NCI-H1105 (cell line): ENCODE measurements at places on chromosomes 1 and 21.

- DNase-seq = no peak
These were observed 558 bp upstream of the BTG3 start for GRCh38 chr21:17613242-17613676.

DNA sequence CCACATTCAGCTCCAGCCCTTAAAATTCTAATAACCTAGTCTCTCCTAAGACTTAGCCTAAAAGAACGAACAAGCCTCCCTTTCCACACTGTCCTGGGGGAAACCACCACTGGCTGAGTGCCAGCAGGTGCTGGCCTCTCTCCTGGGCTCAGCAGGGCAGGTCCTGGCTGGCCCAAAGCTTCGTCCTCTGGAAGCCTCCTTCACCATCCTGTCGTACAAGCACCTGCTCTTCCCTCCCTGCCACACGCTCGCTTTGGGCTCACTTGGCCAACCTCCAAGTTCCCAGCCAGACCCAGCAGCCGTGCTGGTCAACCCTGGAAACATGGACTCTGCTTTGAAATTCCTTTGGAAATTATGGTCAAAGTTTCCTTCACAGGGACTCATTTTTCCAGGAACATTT lies 58.2 kb upstream of the SLC25A33 start:
- DNase-seq = peak; percentile 1

GRCh38 chr1:182173808-182174512 lies 112.4 kb upstream of the ZNF648 start:
- no peak for DNase-seq

DNA sequence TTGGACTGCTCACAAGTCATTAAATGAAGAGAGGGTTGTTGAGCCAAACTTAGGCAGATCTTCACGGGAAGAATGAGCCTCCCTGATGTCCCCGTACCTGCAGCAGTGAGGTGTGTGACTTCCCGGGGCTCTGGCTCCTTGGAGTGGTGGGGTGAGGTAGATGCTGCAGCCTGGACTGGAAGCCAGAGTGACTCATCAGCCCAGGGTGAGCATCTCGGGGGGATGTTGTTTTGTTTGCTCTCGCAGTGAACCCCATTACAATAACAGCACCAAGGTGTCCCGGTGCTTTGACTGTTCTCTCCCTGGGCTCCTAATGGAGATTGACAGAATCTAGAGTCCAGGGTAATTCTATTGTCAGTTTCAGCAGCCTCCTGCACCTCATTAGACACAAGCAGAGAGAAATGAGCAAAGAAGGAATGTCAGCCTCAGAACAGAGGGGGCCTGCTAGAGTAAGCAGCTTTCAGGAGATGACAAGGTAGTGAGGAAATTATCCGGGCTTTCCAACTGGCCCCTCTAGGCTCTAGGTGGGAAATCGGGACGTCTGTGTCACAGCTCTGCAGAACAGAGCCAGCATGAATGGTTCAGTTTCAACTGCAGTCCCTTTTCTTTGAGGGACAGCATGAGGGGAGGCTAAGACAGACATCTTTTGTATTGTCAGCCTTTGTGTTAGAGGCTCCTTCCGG lies 36.0 kb upstream of the LRRN2 start:
- no peak for DNase-seq

DNA sequence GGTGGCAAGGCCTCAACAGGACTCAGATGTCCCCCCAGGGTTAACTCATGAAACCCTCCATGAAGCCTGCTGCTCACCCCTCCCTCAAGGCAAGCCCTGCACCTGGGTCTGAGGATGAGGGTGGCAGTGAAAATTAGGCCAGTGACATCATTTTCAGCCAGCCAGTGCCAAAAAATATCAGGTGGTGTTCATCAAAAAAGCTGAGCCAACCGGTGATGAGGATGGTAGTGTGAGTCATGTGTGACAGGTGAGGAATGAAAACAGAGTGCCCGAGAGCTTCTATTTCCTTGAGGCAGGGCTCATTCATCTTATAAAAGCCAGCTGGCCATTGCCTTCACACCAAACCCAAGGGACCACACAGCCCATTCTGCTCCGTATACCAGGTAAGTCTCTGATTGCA lies at the start of gene SPRR1A:
SPRR1A (plus strand) TSS at position 339 of the 400 bp plus-strand sequence. CDS start 1,150 bp downstream, outside the sequence.
- DNase-seq = no peak

DNA sequence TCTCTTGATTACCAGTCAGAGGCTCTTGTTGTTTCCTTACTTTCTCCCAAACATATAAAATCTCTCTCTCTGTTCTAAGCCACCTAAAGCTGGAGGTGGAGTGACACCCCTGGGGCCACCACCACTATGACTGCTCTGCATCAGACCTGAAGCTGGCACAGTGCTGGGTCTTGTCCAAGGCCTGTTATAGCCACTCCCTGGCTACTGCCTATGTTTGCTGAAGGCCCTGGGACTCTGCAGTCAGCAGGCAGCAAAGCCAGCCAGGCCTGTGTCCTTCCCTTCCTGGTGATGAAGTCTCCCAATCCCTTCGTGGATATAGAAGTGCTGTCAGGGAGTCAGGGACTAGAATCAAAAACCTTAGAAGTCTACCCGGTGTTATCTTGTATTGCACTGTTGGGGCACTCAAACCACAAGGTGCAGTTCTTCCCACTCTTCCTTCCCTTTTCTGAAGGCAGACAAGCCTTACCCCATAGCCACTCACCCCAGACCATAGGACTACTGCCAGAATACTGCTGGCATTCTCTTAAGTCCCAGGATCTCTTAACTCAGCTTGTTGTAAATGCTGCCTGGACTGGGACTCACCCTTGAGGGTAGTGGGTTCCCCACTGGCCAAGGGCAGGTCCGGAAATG lies 103.1 kb downstream of the RPS6KC1 start:
- DNase-seq = no peak

DNA sequence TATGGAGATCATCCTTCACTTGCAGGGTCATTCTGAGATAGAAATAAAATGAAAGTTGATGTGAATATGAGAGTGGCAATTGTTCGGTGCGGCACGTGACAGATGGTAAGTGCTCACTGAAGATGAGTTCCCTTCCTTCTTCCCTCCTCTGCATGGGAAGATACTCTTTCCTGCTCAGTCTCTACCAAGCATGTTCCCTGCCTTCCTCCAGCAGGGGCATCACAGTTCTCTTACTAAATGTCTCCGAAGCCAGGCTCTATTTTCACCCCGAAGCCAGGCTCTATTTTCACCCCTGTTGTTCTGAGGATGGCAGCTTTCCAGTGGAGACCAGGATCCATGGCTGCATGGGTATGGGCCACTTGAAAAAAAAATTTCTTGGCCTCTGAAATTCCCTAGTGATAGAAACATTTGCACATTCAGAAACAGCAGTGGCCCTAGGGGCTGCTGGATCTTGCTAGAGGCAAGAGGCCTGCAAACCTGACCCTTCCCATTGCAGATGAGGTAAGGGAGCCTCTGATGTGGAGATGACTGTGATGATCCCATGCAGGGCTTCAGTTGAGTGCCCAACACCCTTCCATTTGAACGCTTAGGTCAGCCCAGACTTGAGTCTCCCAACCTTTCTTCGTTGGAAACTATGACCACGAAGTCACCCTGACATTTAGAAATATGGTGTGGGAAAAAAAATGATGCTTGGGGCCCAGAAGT lies 123.7 kb upstream of the HMGB4 start:
- DNase-seq = no peak

DNA sequence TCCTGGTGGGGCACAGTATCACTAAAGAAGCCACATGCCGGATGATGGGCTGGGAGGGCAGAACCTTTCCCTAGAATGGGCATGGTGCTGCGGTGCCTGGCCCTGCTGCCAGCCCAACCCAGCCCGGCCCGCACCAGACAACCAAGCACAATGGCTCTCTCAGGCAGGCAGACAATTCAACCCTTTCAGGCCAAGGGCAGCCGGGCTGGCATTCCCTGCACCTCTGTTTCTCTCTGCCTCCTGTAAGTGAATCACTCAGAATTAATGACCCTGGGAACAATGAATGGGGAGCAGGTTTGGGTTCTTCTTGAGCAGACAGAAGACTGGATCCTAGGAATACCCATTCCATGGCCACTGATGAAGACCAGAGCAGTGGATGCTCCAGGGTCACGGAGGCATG lies 41.0 kb upstream of the IFFO2 start:
- DNase-seq = no peak

DNA sequence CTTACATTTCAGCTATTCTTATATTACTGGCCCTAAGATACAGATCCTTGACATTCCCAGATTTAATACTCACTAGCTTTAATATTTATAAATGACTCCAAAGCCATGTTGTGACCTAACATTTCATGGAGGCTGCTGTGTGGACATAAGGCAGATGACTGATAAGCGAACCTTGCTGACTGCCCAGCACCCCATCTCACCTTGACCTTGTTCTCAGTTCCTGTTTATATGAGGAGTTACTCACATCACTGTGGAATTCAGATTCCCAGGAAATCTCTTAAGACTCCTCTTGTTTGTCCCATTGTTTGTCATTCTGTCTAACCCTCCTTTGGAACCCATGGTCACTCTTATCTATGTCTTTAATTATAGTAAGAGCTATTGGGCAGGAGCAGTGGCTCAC lies 21.9 kb downstream of the RAB3B start:
- DNase-seq = no peak

GRCh38 chr1:118155106-118155505 lies 29.9 kb downstream of the SPAG17 start:
- DNase-seq = no peak

- no peak for DNase-seq
These were observed 37.2 kb downstream of the C1orf94 start for GRCh38 chr1:34213956-34214355.

DNA sequence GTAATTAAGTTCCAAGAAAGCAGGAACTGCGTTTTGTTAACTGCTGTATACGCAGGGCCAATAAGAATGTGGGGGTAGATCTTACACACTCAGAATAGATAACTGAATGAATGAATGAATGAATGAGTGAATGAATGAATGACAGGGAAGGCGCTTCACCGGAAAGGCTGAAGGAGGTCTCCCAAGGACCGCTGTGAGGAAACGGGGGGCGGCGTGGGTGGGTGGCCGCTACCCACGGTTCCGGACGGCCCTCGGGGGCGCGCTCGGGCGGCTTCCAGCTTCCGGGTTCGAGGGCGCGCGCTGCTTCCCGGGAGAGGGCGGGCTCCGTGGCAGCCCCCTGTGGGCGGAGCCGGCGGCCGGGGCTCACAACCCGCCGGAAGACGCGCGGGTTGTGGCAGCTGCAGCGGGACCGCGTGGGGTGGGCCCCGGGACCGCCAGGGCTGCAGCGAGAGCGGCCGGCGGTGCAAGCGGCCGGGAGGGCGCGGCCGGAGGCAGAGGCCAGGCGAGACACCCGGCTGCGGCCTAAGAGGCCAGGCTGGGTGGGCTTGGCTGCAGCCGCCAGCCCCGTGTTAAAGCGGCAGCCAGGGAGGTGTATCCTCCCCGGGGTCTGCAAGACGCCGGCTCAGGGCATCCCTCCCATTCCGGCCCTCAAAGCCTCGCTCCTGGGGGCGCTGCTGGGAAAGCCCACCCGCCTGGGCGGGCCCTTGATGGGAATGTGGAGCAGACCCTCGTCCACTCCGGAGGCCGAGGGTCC lies at the start of gene ZFP69:
ZFP69 (plus strand) TSS at position 367 of the 754 bp plus-strand sequence. CDS start 2,072 bp downstream, outside the sequence.
- peak; percentile 82 for DNase-seq

DNA sequence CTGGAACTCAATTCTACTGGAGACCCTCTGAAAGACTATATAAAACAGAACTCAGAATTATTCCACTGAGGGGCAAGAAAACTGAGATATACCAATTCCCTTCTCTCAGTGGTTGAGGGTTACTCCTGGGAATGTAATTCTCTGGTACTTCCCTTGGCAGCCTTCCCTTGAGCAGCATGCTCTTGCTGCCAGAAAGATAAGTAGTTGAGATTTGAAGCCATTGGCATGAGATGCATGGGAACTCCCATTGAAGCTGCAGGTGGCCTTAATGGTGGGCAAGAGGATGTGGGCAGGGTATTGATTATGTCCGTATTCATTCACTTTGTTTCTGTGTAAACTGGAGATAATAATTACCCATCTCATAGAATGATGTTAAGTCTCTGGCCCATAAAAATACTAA lies 28.6 kb upstream of the C1orf185 start:
- DNase-seq = peak; percentile 3

DNA sequence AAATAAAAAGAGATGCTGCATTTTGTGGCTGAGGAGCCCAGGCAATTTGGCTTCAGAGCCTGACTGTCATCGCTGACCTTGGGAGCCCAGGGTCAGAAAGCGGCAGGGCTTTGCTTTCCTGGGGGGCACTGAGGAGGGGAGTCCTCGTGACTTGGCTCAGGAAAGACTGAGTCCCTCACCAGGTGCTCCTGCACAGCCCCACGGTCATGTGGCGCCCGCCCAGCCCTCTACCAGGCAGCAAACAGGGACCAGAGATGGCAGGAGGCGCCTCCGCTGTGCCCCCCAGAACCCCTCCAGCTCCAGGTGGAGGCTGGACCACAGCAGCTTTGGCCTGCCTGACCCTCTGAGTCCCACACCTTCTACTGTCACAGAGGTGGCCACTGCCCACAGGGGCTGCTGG lies 13.2 kb downstream of the EFHD2 start:
- DNase-seq = no peak

GRCh38 chr1:55584526-55585401 lies 369.6 kb upstream of the USP24 start:
- peak; percentile 89 for DNase-seq

DNA sequence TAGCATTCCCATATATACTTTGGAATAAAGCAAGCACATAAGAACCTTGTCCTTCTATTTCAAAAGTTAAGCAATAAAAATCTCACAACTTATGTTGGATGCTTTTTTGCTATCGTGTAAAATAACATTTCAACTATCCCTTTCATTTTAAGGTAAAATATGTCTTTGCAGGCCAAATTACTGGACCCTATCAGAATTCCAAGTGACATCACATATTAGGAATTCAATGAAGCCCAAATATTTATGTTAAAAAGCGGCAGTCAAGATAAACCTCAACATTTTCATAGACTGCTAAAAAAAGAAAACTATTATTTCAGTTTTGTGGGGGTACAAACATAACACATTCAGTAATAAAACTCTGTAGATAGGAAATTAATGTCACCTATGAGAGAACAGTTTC lies 252.0 kb downstream of the KCTD3 start:
- no peak for DNase-seq

GRCh38 chr21:38838598-38839327 lies 33.0 kb downstream of the ETS2 start:
- DNase-seq = no peak

DNA sequence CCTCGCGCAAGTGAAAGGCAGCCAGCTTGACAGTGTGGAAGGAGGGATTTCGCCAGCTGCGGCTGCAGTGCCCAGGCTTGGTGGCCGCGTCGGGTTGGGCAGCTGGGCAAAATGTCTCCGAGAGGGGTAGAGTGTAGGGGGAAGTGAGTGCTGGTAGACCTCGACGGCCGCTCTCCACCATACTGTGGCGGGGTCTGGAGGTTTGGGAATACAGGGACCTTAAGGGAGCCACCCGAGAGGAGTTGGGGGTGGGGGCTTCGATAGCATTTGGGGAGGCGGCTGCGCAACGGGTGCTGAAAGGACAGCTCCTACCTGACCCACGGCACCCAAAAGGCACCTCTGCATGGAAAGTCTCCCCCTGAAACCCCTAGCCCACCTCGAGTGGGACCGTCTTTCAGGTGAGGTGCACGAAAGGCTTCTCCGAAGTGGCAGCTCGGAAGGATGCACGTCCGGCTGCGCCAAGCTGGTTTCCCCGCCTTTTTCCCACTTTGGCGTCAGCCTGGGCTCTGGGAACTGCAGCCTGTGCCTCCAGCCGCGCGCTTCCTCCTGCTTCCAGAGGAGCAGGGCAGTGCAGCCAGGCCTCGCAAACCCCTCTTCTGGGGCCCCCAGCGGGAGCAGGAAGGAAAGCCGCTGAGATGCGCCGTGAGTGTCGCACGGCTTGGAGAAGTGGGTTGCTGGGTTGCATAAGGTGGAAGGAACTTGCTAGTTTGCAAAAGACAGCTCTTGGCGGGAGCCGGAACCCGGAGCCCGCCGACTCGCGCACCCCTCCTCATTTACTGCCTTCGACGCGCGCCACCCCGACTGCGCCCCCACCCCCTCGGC lies 531 bp upstream of the HMGN2 start:
- peak; percentile 79 for DNase-seq

- no peak for DNase-seq
These were observed 43.7 kb upstream of the MAB21L3 start for GRCh38 chr1:116067566-116067890.
